Activated CD4-positive, alpha-beta T cell treated with anti-CD3 and anti-CD28 coated beads for 48 hours (primary cell): ENCODE measurements at places on chromosomes 2 and 18.
A peak's percentile ranks its signal among the peaks of the same experiment; 100 is the strongest.

DNA sequence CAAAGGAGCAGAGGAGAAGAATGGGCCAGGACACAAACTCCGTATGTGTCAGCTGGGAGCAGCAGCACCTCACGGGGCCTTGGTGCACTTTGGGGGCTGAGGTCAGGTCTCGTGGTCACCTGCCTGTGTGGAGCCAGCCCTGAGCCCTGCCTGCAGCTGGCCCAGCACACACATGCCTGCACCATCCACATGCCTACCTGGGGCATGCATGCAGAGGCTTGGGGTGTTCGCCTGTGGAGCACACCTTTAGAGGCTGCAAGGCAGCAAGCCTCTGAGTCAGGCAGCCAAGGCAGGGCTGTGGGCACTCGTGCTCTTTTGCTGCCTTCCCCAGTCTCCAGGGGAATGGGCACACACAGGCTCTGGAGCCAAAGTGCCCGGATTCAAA, 36.0 kb downstream of the ARHGEF4 start:
- DNase-seq: no peak

- peak; percentile 69 for DNase-seq
Observed at GRCh38 chr18:58321986-58322385, 278.0 kb downstream of the NEDD4L start.

DNA sequence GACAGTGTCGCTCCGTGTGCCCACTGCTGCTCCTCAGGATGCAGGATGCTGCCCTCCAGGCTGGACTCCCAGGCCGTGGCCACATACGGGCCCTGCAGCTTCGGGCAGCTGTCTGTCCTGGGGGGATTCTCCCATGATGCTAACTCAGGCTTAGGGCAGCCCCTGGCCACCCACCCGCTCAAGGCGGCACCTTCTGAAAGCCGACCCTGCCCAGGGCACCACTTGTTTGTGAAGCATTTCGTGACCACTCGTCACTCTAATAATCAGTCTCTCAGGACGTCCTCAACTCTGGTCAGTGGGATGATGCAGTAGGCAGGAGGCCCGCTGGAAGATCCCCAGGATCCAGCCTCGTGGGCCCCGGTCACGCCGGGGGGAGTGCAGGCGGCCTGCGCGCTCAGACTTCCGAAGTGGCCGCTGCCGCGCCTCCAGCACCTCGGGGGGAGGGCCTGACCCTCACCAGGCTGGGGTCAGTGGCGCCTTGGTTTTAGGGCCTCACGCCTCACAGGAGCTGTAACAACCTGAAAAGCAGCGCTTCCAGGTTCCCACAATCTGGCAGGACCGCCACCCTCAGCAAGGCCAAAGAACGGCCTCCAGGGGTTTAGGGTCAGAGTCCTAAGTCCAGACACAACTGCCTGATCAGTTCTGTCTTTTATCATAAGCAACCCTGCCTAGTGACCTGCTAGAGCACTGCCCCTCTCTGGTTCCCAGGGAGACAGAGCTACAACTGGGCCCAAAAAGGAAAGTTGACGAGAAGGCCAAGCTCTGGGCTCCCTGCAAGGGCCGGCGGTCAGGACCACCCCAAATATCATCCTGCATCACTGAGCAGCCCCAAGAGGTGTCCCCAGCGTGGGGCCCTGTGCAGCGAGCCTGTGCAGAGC, 53.0 kb downstream of the EIPR1 start:
- no peak for DNase-seq

- DNase-seq: no peak
Observed at GRCh38 chr2:95294579-95295250, 2.4 kb upstream of the KCNIP3 start.

DNA sequence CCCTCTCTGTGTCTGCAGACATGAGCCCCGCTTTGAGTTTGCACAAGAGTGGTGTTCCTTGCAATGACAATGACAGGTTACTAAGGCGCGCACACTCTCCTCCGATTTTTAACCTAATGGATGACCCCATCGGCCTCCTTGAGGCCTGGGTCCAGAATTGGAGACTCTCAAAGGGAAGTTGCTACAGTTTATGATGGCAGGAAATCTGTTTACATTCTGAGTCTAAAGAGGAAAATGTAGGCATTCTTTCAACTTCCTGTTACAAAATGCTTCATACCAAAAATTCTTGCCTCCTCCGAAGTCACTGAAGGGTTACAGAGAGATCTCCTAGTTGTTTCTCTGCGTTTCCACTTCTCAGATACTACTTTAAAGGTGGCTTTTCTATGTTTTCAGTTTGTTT, 225.3 kb upstream of the AGAP1 start:
- no peak for DNase-seq

GRCh38 chr18:9416563-9417072, 58.7 kb upstream of the RALBP1 start:
- no peak for DNase-seq

GRCh38 chr18:57376503-57376902, 24.1 kb downstream of the ST8SIA3 start:
- DNase-seq: no peak

DNA sequence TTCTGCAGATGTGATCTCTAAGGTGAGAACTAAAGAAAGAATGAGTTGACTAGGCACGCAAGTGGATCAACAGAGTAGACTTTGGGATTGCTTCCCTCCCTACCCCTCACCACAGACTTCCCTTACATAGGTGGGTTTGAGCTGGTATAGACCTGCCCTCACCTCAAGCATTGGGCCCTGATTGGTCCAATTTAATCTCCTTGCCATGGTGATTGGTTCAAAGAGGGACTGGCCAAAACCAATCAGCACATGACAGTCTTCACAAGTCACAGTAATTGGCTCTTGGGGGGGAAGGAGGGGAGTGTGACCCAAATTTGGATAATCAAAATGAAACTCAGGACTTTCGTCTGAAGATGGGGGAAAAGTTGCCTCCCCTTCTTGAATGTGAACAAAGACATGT, 36.6 kb upstream of the LNPK start:
- DNase-seq: no peak

DNA sequence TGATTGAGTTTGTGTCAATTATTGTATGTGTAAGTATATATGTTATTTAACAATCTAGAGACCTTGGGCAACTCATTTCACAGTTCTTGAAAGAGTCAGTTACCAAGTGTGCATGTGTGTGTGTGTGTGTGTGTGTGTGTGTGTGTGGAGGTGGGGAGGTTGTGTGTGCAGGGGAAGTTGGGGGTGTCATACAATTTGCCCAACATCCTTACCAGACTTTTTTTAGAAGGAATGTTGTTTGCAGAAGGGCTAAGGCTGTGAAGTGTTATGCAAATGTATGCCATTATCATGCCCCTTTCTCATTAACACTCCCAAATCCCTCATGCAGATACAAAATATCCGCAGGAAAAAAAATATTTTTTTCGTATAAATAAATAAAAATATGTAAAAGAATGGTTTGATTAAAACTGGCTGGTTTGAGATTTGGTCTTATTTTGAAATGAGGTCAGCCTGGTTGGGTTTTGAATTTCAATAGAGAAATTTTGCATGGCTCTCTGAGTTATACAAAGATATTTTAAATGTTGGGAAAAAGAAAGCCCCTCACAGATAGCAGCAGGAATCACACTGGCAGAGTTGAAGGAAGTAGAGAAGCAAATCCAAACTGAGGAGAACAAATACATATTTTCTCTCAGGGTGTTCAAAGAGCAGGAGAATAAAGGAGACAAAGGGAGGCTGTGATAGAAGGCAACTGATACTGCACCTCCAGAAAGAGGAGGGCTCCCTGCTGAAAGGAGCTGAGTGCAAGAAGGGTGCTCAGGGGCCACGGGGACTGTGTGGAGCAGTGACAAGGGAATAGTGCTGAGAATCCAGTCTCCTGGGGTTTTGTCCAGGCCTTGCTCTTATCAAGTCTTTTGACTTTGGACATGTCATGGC, 1365.5 kb upstream of the CELF4 start:
- no peak for DNase-seq

- peak; percentile 95 for DNase-seq
Observed at GRCh38 chr2:196068271-196069209, at the start of gene DNAH7. Gene DNAH7, minus strand, starts transcription at chr2:196068837. Its CDS starts 126 bp downstream, at chr2:196068711.

GRCh38 chr2:70203086-70203485, 12.3 kb upstream of the C2orf42 start:
- no peak for DNase-seq

- DNase-seq: no peak
Observed at GRCh38 chr2:19600506-19600905, 242.1 kb upstream of the OSR1 start.

GRCh38 chr2:201358684-201359083, 1.5 kb upstream of the FLACC1 start:
- peak; percentile 62 for DNase-seq

- DNase-seq: no peak
Observed at GRCh38 chr2:20450201-20450999, 3.5 kb downstream of the RHOB start.

GRCh38 chr2:208047840-208048239, 22.5 kb upstream of the PLEKHM3 start:
- no peak for DNase-seq

GRCh38 chr2:239274391-239275043, 126.3 kb downstream of the HDAC4 start:
- DNase-seq: peak; percentile 60

DNA sequence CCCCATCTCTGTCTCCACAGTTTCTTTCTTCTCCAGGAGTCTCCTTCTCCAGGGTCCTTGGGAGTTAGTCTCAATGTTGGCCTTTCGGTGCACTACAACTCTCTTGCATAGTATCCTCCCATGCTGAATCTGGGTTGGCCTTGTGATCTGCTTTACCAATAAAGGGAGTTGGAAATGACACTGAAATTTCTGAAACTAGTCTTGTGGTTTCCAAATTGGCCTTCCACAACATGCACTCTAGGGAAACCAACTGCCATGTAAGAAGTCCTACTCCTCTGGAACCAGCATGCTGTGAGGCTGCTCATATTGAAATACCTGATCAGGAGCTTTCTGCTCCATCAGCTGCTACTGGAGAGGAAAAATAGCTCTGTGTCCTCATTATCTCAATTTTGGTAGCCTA, 9.9 kb upstream of the ABHD3 start:
- no peak for DNase-seq

- no peak for DNase-seq
Observed at GRCh38 chr2:174929786-174930185, 75.4 kb downstream of the CHN1 start.

DNA sequence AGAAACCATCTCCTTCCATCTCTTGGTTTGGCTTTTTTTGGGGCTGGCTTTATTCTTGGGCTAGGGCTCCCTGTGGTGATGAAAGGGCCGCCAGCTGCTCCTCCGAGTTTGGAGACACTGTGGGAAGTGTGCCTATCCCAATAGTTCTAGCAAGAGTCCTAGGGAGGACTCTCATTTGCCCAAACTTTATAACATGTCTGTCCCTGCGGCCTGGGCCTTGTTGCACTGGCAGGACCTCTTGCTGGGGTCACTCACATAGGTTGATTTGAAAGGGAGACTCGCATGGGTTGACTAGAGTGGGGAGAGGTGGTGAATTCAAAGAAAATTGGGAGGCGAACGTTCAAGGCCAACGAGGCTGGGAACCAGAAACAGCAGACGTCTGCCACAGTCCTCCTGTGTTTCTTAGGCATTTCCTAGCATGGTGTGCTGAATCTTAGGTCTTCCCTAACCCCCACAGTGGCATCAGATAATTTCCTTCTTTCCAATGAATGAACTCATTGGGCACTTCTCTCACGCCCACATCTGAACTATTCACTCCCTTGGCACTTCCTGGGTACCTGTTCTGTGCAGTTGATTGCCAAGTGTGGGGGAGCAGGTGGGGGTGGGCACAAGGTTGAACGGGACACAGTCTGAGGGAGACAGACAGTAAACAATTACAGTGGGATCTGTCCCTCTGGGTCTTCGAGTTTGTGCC, 26.8 kb downstream of the NIFK start:
- no peak for DNase-seq

- no peak for DNase-seq
Observed at GRCh38 chr18:48922801-48923730, 27.7 kb downstream of the SMAD7 start.

DNA sequence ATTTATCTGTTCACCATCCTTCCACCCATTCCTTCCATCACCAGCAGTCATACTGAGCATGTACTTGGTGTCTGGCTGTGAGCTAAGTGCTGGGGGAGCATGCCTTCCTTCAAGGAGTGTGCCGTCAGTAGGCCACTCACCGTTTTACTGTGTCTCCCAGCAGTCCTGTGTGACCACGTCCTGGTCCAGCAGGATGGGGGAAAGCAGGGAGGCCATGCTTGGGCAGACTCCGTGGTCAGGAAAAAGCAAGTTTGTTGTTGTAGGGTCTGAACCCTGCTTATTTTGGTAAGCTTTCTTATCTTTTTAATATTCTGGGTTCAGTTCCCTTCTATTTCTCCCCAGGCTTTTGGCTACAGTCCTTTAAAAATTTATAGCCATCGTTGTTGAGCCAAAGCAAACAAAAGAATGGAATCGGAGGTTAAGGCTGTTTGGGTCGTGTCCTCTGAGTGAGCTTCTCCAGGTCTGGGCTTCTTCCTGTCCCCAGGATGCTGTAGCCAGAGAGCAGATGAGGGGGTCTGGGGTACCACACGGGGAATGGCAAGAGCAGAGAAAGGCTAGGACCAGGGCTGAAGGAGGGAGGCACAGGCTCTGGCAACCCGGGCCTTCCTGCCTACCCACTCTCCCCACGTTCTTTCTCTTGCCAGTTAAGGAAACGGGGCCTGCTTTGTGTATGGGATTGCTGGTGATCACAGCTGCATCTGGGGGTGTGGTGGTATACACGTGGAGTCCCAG, 13.5 kb downstream of the SLC30A3 start:
- DNase-seq: no peak

- no peak for DNase-seq
Observed at GRCh38 chr2:3730646-3731045, 27.3 kb downstream of the DCDC2C start.

DNA sequence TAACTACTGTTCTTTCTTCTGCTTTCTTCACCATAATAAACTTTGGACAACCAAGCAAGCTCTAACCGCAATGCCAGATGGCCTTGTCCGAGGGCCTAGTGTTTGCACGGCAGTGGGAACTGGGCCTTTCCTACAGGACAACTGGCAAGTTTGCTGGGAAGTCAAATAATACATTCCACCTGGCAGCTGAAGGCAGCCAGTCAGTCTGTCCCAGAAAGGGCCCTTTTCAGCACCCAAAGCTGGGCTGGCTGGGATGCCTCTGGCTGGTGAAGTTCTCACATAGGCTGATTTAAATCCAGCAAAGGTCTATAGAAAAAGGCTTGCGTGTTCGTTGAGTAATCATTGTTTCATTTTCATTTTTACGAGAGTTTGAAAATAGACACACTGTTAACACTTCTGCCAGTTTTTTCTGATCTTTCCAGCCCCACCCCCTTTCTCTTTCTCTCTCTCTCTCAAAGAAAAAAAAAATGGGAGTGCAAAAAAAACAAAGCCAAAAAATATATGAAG, 110.0 kb upstream of the EPAS1 start:
- peak; percentile 46 for DNase-seq

DNA sequence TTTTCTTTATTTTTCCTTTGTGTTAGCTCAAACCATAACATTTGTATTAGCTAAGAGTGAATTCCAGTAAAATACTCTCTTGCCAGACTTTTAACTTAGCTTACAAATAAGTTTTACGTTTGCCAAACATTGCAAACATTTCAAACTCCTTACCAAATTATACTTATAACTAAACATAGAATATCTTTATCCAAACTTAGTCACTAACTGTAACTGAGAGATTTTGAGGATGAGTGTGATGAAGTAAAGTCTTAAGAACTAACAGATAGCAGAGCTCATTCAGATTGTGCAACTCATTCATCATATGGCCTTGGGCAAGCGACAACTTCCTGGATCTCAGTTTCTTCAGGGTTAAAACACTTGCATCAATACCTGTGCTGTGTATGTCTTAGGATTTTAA, 533.7 kb downstream of the TDRD15 start:
- no peak for DNase-seq
